Left kidney (tissue), 8 donors: ENCODE measurements at places on chromosomes 13 and 19. TPM values are rescaled to one million over a fixed set of nuclear protein-coding genes. Genes with fewer than 3 reads are reported as not detected.
A peak's percentile ranks its signal among the peaks of the same experiment; 100 is the strongest.

DNA sequence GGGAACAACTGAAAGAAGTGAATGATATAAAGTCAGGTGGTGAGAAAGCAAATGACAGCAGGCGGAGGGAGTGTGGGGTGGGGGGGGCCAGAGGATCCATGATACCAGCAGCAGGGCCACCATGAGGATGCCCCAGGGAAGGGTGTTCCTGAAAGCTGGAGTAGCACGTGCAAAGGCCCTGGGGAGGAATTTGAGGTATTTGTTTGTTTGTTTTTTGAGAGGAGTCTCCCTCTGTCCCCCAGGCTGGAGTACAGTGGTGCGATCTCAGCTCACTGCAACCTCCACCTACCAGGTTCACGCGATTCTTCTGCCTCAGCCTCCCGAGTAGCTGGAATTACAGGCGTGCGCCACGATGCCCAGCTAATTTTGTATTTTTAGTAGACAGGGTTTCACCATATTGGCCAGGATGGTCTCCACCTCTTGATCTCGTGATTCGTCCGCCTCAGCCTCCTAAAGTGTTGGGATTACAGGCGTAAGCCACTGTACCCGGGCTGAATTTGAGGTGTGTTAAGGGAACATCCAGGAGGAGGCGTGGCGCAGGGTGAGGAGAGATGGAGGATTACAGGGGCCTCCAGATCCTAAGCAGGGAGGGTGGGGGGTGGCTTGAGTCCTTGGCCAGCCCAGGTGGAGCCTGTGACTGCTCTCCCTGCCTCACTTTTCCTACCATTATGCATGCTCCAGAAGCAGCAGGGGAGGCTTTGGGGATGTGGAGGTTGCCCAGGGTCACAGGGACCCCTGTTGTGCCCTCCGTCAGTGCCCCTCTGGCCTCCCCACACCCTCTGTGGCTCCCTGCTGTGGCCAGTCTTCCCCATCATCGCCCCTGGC lies 12.4 kb upstream of the JUND start:
- no peak for DNase-seq

Gene LCP1
- 9.2 TPM for polyA plus RNA-seq

DNA sequence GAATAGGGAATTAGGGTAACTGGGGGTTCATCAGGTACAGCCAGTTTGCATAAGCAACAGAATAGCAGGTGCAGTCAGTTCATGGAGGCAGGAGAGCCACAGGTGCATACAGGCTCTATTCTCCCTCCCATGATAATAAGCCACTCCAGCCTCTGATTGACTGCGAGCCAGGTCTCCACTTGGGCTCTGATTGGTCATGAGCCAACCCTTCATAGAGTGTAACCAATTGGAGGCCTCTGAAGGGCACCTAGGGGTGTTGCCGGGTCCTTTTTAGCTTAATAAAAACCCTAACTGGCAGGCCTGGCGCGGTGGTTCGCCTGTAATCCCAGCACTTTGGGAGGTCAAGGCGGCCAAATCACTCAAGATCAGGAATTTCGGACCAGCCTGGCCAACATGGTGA lies 8.7 kb upstream of the CKM start:
- DNase-seq: no peak

Gene KIR2DL4
- not detected for polyA plus RNA-seq

- DNase-seq: no peak
Measured at GRCh38 chr13:49066856-49067255, 91.1 kb downstream of the FNDC3A start.

Gene IRS2
- polyA plus RNA-seq: 10.4 TPM

Gene FUZ
- 33.9 TPM for polyA plus RNA-seq

Gene KIR2DL3
- polyA plus RNA-seq: not detected

- no peak for DNase-seq
Measured at GRCh38 chr19:45403272-45403671, 1.6 kb downstream of the PPP1R13L start.

- no peak for DNase-seq
Measured at GRCh38 chr13:76245211-76245610, 609.1 kb downstream of the LMO7 start.

GRCh38 chr19:30252214-30252613 lies 120.0 kb upstream of the ZNF536 start:
- DNase-seq: no peak

GRCh38 chr19:31979362-31979761 lies 366.0 kb upstream of the ZNF507 start:
- DNase-seq: no peak

DNA sequence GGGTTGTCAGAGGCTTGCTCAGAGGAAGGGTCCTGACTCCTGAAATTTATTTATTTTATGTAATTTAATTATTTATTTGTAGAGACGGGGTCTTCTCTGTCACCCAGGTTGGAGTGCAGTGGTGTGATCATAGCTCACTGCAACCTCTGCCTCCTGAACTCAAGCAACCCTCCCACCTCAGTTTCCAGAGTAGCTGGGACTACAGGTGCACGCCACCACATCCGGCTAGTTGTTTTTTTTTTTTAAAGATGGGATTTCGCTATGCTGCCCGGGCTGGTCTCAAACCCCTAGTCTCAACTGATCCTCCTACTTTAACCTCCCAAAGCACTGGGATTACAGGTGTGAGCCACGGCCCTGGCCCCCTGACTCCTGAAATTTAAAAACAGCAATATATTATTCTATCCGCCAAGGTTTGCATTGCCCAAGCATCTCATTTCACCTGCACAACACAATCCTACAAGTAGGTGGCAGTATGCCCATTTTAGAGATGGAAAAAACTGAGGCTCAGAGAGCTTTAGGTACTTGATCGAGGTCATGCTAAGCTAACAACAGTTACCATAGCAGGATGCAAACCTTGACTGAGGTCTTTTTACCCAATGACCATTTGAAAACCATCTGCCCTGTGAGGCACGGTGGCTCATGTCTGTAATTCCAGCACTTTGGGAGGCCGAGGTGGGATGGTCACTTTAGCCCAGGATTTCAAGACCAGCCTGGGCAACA lies 18.1 kb downstream of the ARHGEF18 start:
- no peak for DNase-seq

Gene NLRP5
- not detected for polyA plus RNA-seq

- no peak for DNase-seq
Measured at GRCh38 chr13:44833139-44833538, 156.1 kb downstream of the NUFIP1 start.

DNA sequence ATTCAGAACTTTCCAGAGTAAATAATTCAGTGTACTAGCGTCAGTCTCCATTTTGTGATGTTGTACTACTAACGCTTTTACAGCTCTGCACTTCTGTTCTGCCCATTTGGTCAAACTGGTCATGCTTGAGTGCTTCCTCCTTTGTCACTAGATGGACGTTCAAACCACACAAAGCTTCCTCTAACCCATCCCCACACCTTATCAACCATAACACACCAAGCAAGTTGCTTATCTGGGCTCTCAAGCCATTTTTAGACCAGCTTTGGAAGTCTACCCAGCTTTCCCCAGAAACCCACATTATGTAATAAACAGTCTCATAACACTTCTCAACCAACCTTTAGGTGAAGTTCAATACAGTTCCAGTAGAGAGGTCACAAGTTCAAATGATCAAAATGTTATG lies 2.3 kb upstream of the ZNF347 start:
- DNase-seq: no peak

- DNase-seq: peak; percentile 32
Measured at GRCh38 chr19:15418231-15418578, 583 bp downstream of the AKAP8L start.

DNA sequence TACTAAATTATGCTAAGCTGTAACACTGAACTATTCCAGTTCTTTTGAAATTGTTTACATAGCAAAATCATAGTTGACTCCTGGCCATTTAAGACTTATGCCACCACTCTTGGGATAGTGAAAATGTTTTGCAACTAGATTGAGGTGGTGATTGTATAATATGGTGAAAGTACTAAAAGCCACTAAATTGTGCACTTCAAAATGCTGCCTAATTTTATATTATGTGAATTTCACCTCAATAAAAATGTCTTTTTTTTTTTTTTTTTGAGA lies 5.0 kb upstream of the SAE1 start:
- DNase-seq: no peak

DNA sequence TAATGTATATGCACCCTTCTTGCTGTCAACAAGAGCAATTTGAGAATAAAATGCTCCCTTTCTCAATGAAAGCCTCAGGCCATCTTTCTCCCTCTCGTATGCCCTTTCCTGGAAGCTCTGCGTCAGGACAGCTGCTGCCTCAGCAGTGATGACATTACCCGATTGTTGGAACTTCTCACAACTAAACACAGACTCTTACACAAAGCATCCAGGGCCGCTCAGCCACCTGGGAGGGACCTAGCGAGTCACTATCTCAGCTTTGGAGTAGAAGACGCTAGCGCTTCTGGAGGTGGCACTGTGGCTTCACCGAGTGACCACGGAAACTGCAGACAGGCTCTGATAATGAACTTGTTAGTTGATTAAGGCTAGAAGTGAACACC lies 153.2 kb upstream of the SOX1 start:
- no peak for DNase-seq

DNA sequence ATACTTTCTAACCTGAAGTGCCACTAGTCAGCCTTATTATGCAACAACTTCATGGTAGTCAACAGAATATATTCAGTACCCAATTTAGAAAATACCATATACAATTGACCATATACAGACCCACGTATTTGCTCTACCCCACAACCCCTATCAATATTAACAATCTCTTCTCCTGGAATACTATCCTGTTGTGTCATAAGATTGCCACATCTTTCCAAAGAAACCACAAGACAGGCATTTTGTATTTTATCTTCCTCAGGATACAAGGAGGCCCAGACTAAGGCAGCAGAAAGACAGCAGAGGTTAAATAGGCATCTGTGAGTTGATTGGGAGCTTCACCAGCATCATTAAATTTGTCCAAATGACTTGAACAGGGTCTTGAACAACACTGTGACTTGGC lies 4.5 kb downstream of the SPART start:
- DNase-seq: no peak

GRCh38 chr13:99548448-99548847 lies 47.2 kb downstream of the TM9SF2 start:
- DNase-seq: no peak

DNA sequence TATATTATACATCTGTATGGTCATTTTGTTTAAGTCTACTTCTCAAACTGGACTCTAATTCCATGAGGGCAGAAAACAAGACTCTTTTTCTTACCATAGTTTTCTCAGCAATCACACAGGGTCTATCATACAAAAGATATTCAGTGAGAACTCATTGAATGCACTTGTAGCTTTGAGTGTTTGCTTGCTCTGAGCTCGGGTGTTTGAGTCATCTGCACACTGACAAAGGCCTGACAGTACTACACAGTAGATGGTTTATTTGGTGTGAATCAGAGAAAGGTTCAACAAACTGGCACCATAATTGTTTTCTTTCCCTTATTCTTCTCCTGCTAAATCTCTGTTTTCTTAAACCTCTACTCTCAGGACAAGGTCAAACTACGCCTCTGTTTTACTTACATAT lies 586.4 kb downstream of the LMO7 start:
- DNase-seq: no peak

GRCh38 chr13:44542361-44542760 lies 33.8 kb downstream of the TSC22D1 start:
- DNase-seq: no peak

Gene MAP2K7
- 26.9 TPM for polyA plus RNA-seq

Gene WDR62
- 7.8 TPM for polyA plus RNA-seq
